ENCODE measurements at places on chromosomes 7 and 10.
A peak's percentile ranks its signal among the peaks of the same experiment; 100 is the strongest.

DNA sequence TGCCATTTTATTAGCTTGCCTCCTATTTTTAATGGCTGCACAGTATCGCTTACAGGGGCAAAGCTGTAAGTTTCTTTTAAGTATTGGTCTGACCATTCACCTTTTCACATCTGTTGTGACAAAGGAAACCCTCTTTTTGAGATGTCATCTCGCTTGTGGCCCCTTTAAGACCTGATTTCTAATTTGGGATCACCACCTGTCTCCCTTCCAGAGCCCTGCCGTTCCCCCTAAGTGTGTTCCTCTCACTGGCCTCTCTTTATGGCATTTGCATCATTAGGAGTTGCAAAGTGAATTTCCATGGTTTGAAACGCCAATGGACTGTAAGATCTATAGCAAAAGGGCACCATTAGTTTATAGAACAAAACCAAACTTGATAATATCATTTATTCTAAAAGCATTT is 1.4 kb downstream of the EPDR1 start:
- no peak for DNase-seq

DNA sequence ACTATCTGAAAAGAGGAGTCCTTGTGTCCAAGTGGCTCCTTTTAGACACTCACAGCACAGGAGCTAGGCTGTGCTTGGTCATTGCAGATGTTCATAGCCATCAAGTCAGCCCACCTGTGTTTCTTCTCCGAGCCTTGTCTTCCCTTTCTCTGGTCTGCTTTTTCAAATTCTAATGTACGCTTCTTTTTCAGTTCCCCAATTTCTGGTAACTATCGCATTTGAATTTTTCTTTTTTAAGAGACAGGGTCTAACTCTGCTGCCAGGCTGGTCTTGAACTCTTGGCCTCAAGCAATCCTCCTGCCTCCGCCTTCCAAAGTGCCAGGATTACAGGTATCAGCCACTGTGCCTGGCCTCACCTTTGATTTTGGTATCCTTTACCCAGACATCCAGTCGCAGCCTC is 18.9 kb downstream of the APBB1IP start:
- DNase-seq: no peak

DNA sequence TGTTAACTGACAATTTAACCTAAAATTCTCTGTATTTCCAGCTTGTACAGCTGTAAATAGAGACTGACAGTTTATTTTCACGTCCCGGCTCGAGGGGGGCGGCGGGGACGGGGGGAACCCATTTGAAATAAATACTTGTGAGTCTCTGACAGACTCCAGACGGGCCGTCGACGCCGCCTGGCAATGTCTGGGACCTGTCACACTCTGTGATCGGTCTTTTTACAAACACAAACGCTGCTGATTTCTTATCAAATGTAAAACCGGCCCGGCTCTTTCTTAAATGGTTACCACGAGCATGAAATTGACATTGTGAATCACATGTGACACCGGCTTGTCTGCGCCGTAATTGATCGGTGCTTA is 57.0 kb downstream of the UNCX start:
- no peak for DNase-seq

DNA sequence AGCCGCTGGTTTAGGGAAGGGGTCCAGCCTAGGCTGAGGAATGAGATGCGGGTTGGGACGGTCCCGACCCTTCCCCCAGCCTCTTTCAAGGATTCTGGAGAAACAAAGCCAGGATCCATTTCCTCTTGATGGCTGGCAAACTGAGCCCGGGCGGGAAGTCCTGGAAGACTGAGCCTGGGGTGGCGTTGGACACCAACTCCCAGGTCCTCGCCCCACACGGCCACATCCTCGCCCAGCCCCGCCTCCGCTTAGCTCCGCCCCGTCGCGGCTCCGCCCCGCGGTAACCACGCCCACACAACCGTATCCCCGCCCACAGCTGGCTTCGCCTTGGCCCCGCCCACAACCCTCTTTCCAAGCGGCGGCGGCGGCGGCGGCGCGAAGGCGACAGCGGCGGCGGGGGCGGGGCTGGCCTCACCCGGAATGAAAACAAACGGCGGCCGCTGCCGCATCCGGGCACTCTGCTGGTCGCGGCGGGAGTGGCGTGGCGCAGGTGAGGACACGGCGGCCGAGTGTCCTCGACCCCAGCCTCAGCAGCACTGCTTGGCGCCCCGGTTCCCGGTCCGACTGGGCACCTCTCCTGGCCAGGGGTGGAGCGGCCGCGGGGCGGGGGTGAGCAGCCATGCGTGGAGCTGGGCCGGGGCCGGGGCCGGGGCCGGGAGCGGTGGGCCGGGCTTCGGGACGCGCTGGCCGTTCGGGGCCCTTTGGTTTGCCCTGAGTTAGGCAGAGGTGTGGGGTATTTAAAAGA is at the start of gene NUB1:
NUB1 (plus strand) TSS at position 456 of the 745 bp plus-strand sequence. CDS start 3,538 bp downstream, outside the sequence.
- DNase-seq: peak; percentile 47

GRCh38 chr10:28797904-28798371 is 120.6 kb downstream of the BAMBI start:
- DNase-seq: no peak

DNA sequence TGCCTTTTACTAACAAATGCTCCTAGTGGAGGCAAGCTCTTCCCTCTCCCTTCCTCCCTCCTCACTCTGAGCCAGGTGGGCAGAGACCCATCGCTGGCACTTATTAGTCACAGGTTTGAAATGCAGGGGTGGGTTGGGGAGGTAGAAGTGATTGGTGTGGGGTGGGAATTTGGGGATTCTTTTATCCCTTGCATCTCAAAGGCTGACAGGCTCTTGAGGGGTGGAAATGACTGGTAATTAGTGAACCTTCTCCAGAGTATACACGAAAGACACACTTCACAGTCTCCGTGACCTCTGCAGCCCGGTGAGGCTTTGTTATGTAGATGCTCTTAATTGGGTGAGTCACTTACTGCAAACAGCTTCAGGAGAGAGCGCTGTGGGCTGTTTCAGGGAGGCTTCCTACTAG is 13.9 kb upstream of the LRMDA start:
- no peak for DNase-seq

DNA sequence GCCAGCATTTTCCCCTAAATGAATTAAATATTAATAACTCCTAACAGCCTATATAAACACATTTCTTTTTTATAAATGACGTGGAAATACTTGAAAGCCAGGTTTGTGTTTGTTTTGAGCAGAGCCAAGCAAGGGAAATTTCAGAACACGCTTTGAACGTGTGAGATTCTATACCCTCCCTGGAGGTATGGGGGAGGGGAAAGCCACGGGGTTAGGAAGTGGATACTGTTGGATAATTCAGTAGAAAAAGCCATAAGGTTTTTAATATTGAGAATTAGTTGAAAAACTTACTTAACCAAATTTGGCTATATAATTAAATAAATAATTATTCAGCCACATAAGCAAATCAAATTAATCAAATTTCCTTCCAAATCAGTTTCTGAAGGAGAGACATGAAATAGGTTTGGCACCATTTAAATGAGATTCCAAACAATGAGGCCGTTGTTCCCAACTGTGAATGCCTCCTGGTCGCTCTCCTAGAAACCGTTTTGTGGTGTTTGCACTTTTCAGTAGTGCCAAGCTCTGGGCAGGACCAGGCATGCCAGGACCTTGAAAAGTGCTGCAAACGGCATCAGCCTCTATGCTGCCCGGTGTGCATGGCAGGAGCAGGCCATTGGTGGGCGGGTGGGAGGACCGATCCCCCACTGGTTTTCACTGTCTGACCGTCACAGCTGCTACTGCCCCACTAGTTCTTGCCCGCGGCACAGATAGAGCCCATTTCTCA is 88.1 kb downstream of the SEPTIN14 start:
- DNase-seq: no peak

DNA sequence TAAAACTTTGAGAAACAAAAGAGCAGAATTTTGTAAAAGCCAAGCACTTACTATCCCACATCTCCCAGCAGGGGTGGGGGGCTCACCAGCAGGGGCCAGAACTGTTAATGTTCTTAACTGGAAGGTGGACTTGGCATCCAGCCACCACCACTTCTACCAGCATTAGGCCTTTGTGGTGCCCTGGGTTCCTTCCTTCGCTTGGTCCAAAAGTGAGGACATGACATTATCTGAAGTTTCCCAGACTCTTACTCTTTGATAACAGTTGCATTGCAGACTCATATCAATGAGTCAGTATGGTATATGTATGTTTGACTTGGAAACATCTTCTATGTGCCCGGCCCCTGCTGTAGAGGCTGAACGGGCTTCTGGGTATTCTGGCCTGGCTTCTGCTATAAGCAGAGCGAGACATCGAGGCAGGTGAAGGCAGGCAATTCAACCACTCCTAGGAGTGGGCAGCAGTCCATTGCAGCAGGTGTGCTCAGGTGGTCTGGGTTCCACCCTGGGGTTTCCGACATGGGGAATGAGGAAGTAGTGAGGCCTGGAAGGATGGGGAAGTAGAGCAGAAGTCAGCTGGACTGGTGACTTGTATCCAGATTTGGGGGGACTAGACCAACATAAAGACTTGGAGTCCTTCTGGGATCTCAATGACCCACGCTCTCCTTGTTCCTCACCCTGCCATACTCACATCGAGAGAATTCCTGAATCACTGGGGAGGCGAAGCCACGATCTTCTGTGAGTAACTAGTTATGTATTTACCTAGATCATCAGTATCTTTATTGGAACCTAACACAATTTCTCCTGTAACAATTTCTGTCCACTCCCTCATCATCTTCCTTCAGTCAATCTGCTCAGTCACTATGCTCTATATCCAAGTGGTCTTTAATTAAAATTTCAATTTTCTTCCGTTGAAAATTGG is 4.1 kb downstream of the ZNF777 start:
- no peak for DNase-seq

- DNase-seq: no peak
Observed at GRCh38 chr10:6988654-6989053, 408.6 kb upstream of the PRKCQ start.

GRCh38 chr10:73910764-73911552 is at the start of gene PLAU:
Gene PLAU, plus strand, starts transcription at chr10:73911132. Its CDS starts 424 bp downstream, at chr10:73911556.
- DNase-seq: no peak

GRCh38 chr10:103635580-103635979 is 142.1 kb downstream of the NEURL1 start:
- no peak for DNase-seq

- DNase-seq: no peak
Observed at GRCh38 chr7:159007996-159008389, 136.7 kb downstream of the VIPR2 start.

DNA sequence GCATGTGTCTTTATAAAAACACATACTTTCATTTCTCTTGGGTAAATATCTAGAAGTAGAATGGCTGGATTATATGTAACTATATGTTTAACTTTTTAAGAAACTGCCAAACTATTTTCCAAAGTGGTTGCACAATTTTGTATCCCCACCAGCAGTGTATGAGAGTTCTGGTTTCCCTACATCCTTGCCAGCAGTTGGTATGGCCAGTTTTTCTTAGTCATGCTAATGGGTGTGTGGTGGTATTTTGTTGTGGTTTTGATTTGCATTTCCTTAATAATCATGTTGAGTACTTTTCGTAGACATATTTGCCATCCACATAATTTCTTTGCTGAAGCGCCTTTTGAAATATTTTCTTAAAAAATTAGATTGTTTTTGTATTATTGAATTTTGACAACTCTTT is 60.3 kb downstream of the NEUROG3 start:
- DNase-seq: no peak

- DNase-seq: no peak
Observed at GRCh38 chr10:116082206-116082605, 190.8 kb downstream of the GFRA1 start.

GRCh38 chr7:1951159-1951536 is 281.1 kb downstream of the ELFN1 start:
- no peak for DNase-seq

- peak; percentile 13 for DNase-seq
Observed at GRCh38 chr7:131945313-131945911, 389.0 kb upstream of the PODXL start.

- no peak for DNase-seq
Observed at GRCh38 chr10:123837756-123838155, 53.9 kb downstream of the CPXM2 start.

DNA sequence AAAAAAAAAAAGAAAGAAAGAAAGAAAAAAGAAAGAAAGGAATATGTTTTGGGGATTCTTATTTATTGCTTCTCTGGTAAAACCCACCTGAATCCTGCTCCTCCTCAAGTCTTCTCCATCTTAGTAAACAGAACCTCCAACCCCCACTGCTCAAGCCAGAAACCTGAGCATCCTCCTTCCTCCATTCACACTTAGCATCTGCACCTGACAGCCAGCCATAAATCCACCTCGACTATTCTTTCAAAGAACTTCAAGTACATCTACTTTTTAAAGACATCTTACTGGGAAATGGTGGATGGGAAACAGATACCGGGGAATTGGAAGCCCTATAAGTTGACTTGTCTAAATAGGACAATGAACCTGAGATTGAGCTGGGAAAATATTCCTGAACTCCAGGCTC is 519.9 kb upstream of the DPP6 start:
- DNase-seq: no peak

- no peak for DNase-seq
Observed at GRCh38 chr10:49235392-49235791, 47.2 kb upstream of the TMEM273 start.

DNA sequence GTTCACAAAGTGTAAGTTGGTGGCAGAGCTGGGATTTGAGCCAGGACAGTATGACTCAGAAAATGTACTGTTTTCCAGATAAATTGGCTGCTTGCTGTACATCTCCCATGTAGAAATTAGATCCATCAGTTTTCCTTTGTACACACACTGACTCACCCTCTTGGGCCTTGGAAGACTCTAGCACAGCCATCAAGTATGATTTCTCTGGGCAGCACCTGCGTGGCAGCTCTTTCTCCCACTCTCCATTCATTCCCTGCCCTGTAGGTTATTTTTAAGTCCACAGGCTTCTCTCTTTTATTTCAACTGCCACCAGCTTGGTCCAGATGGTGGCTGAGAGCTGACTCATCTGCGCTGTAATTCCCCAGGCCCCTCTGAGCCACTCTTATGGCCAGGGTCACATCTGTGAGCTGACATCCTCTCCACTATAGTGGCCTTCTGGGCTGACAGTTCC is 28.3 kb upstream of the SDK1 start:
- no peak for DNase-seq

DNA sequence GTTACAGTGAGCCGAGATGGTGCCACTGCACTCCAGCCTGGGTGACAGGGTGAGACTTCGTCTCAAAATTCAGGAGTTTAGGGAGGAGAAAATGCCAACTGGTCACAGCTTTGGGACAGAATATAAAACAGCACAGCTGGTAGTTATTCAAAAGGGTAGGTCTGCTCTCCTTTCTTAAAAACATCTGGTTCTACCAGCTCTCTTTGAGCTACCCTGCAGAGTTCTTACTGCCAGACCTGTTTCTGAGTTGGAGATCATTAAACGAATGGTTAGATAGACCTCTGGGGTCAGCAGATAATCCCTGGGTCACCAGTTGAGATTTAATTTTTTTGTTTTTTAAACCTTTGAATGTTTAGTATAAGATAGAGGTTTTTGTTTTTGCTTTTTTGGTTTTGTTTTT is 52.6 kb downstream of the MCU start:
- DNase-seq: no peak

GRCh38 chr7:107173691-107174406 is 5.0 kb downstream of the HBP1 start:
- DNase-seq: no peak

GRCh38 chr7:98165827-98166667 is 45.2 kb upstream of the BHLHA15 start:
- DNase-seq: no peak

All from fibroblast of skin of left biceps (primary cell).